ENCODE measurements at places on chromosomes 12 and 14. TPM values are rescaled to one million over a fixed set of nuclear protein-coding genes. Genes with fewer than 3 reads are reported as not detected.

IL22 gene
- not detected for polyA plus RNA-seq

COX8C gene
- not detected for polyA plus RNA-seq

SERPINA9 gene
- not detected for polyA plus RNA-seq

STAT2 gene
- 52.6 TPM for polyA plus RNA-seq

NFE2 gene
- not detected for polyA plus RNA-seq

CLEC1A gene
- polyA plus RNA-seq, result 4.3 TPM

NELL2 gene
- polyA plus RNA-seq, result 0.06 TPM

ASIC1 gene
- 0.74 TPM for polyA plus RNA-seq

DTX1 gene
- polyA plus RNA-seq, result 1.0 TPM

ACVRL1 gene
- polyA plus RNA-seq, result 38.1 TPM

TAS2R30 gene
- polyA plus RNA-seq, result not detected

ZNF891 gene
- polyA plus RNA-seq, result 1.0 TPM

KCNK13 gene
- 0.59 TPM for polyA plus RNA-seq

ABCC9 gene
- 8.7 TPM for polyA plus RNA-seq

DPY19L2 gene
- polyA plus RNA-seq, result 10.7 TPM

HNRNPC gene
- polyA plus RNA-seq, result 358 TPM

CFAP251 gene
- 1.0 TPM for polyA plus RNA-seq

NIN gene
- polyA plus RNA-seq, result 14.3 TPM

TUBA1A gene
- polyA plus RNA-seq, result 45.2 TPM

RASSF8 gene
- polyA plus RNA-seq, result 6.0 TPM

CAPS2 gene
- 11.0 TPM for polyA plus RNA-seq

RD3L gene
- 2.9 TPM for polyA plus RNA-seq

NRL gene
- polyA plus RNA-seq, result 1.5 TPM

RESF1 gene
- polyA plus RNA-seq, result 8.8 TPM

AKAP6 gene
- polyA plus RNA-seq, result 14.0 TPM

TPPP2 gene
- polyA plus RNA-seq, result 0.75 TPM

NRXN3 gene
- polyA plus RNA-seq, result 0.23 TPM

SSTR1 gene
- polyA plus RNA-seq, result 0.22 TPM

KRT3 gene
- not detected for polyA plus RNA-seq

RAN gene
- polyA plus RNA-seq, result 586 TPM

JAG2 gene
- polyA plus RNA-seq, result 45.5 TPM

ADAM21 gene
- 0.16 TPM for polyA plus RNA-seq

SMCO2 gene
- polyA plus RNA-seq, result 0.04 TPM

GLS2 gene
- 0.59 TPM for polyA plus RNA-seq

ZFHX2 gene
- 0.25 TPM for polyA plus RNA-seq

COL2A1 gene
- 0.03 TPM for polyA plus RNA-seq

KIF26A gene
- polyA plus RNA-seq, result 4.1 TPM

TRHDE gene
- polyA plus RNA-seq, result 0.15 TPM

ZBTB42 gene
- 1.8 TPM for polyA plus RNA-seq

GALNT6 gene
- polyA plus RNA-seq, result 0.15 TPM

DEPDC4 gene
- polyA plus RNA-seq, result 0.87 TPM

TPH2 gene
- polyA plus RNA-seq, result not detected

RIPK3 gene
- 4.9 TPM for polyA plus RNA-seq

PRB2 gene
- polyA plus RNA-seq, result not detected

PTGER2 gene
- 0.65 TPM for polyA plus RNA-seq

TXNRD1 gene
- polyA plus RNA-seq, result 20.6 TPM
